ENCODE measurements at places on chromosomes 13 and 19.
A peak's percentile ranks its signal among the peaks of the same experiment; 100 is the strongest.

GRCh38 chr19:29084266-29084665 lies 128.7 kb downstream of the UQCRFS1 start:
- DNase-seq: no peak

DNA sequence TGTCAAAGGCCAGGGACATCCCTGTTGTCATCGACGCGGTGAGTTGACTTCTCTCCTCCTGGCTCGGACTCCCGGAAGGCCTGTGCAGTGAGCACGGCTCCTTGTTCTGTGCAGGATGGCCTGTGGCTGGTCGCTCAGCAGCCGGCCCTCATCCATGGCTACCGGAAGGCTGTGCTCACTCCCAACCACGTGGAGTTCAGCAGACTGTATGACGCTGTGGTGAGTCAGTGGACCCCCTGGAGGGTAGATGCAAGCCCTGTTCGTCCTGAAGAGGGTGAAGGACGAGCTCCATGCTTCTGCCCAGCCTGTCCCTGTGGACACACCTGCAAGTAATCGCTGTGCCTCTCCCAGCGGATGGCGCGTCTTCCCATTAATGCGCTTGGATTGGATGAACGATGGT lies 19.2 kb downstream of the NAXD start:
- DNase-seq: peak; percentile 35

DNA sequence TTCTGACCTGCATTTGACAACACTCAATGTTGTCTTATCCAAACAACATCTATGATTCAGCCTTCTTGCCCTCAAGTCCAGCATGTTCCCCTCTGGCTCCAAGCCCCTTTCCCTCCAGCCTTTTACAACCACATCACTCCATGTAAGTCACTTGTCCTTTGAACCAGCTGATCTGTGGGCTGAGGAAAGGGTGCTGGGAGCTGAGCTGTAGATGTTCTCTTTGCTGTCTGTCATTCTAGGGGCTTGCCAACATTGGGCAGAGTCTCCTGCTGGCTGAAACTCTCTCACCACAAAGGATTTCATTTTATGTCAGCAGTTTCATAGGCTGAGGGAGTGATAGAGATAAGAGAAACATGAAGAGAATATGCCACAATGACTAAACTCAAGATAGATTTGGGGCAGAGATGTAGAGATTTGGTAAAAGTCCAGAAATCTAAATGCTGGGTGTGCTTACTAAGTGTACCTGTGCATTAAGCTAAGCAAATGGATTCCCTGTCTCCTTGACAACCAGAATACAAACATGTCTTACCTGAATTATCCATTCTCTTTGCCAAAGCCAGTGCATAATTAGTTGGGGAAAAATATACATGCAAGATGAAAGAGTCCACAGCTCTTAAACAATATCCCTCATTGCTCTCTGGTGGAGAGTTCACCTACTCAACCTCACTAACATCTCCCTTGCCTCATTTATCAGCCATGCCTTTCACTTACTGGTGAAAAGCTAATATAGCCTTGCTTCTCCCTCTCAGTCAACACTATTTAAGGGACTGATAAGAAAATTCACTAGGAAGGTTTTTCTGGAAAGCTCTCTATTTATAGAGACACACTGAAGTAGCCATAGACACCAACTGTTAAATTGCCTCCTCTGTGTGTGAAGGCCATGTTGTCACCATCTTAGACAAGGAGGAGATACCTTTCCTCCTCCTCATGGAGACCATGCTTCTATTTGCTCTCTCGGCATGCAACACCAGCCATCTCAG lies 175.5 kb upstream of the SERP2 start:
- no peak for DNase-seq

DNA sequence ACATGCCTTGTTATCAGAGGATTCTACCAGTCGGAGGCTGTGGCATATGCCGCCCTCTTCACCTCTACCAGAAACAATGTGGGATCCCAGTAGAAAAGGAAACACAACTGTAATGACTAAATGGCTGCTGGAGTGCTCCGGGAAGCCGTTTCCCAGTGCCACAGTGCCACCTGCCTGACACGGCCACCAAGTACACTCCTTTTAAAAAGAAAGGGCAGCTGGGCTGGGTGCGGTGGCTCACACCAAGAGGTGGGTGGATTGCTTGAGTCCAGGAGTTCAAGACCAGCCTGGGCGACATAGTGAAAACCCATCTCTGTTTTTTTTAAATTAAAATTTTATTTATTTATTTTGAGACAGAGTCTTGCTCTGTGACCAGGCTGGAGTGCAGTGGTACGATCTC lies 67.3 kb downstream of the TRPM4 start:
- no peak for DNase-seq

GRCh38 chr19:8858260-8858659 lies 26.1 kb downstream of the MBD3L1 start:
- no peak for DNase-seq

DNA sequence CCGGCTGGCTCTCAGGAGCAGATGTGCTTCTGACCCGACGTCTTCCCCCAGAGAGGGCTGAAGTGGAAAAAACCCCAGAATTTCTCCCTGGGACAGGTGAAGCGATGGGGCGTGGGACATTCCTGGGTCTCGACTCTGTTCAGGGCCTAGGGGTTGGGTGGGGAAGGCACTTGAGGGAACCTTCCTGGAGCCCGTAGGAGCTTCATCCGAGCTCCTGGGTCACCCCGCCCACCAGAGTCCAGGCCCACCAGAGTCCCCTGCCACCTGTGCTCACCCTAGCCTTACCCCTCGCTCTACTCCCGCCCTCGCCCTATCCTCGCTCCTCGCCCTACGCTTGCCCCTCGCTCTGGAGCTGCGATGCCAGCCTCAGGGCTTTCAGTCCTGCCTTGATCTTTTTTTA lies 23.2 kb downstream of the EPN1 start:
- DNase-seq: no peak

DNA sequence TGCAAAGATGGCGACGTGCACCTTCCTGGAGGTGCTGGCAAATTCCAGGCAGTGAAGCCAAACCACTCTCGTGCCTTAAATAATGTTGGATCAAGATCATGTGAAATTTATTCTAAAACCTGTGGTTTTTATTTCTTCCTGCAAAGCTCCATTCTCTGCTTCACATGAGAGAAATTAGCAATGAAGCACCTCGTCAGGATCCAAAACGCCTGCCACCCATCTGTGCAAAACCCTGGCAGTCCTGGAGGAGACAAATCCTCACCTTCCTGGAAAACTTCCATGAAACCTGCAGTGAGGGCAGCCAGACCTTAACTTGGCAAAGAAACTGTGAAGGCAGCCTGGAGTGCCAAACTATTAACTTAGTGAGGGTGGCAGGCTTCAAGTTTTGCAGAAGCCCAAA lies 47.6 kb downstream of the CHST8 start:
- DNase-seq: no peak

GRCh38 chr19:55257461-55258420 lies 1.1 kb downstream of the PPP6R1 start:
- no peak for DNase-seq

DNA sequence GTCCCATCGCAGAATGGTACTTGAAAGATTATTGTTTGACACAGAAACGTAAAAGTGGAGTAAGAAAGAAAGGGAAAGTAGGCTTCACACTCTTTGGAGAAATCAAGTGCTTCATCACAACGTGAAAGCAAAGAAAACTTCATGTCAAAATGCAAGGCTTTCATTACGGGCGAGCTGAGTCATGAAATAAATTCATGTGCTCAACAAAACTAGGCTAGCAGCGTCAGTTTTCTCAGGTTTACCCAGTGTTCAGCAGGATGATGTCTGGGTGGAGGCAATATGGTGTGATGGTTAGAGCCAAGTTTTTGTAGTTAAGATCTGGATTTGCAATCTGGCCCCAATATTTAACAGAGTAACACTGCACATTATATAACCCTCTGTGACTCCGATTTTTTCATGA lies 128.0 kb downstream of the TRPC4 start:
- DNase-seq: no peak

- no peak for DNase-seq
These were observed 7.0 kb upstream of the CDC42EP5 start for GRCh38 chr19:54480051-54480450.

DNA sequence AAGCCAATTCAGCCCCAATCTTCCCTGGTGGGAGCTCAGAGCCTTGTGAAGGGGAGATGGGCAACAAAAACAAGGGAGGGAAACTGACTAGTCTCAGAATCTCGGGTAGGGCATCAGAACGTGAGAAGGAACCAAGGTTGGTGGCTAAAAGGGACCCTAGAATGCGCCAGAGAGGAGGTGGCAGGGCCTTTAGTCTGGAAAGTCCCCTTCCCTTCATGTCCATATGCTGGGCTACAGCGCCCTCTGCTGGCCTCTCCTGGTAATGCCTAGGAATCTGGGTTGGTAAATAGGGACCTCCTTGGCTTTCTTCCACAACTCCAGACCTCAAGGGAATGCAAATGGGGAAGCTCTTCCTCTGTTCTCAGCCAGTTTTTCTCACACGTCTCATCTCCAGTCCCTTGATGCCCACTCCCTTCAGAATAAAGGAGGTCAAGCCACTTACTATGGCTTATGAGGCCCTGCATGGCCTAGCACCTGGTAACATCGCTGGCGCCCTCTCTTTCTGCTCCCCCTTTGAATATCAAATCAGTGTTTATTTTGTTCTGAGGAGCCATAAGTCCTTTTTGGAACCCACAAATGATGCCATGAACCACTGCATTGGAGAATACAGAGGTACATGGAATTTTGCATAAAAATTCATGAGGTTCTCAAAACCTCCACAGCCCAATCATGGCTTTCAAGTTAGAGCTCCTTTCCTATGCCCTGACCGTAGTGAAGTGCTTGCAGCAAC lies 1.4 kb upstream of the CCDC97 start:
- DNase-seq: peak; percentile 85

GRCh38 chr13:102651892-102652291 lies 43.0 kb downstream of the METTL21C start:
- peak; percentile 6 for DNase-seq

DNA sequence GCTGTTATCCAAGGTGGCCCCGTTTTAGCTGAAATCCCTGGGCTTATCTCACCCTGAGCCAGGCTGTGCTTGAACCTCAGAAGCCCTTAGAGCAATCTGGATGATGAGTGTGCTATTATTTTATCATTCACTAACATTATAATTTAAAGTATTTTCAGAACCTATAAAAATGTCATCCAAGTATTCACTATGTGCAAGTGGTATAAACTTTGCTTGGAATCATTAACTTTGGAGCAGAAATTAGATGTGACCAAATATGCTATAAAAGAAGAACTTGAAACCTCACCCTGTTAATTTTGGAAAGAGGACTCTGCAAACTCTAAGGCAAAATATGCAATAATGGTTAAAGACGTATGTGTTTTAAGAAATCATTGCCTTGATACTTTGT lies 147.5 kb downstream of the USP12 start:
- DNase-seq: no peak

GRCh38 chr13:71774863-71775262 lies 92.1 kb downstream of the DACH1 start:
- DNase-seq: no peak

- no peak for DNase-seq
These were observed 160.5 kb downstream of the TM9SF2 start for GRCh38 chr13:99661791-99662190.

DNA sequence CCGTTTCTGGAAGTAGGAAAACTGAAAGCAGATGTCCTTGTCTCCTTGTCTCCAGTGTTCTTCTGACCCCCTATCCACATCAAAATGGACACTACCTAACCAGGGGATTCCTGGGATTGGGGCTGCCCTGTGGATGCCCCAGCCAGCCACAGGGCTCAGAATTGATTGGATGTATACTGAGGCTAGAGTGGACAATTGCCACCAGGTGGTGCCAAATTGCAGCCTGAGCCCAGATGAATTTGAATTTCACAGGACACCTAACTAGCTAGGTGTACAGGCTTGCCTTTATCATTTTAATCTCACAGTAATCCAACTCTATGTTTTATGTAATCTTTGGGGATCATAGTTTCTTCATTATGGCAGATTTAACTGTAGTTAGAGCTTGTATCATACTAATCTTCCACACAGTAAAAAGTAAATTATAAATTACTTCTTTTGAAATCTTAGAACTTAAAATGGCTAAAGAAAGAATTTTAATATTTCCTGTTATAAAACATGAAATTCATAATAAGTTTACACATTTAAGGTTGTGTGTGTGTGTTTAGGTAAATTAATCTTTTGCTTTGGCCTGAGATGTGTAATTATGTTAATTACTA lies 58.0 kb downstream of the PIBF1 start:
- peak; percentile 14 for DNase-seq

DNA sequence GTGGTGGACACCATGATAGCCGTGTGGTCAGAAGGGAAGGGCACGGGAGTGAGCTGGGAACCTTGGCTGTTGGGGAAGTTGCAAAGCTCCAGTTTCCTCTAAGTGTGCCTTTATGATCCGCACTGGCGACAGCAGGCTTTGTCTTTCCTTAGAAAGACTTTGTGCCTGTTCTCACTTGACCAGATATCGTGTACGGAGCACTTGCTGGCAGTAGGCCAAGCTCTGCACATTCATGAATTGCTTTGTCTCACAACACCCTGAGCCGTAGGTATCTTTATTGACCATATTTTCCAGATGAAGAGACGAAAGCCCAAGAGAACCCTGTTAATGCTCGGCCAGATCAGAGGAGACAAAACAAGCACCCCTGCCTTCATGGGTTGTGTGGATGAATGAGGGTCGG lies 15.1 kb downstream of the CUL4A start:
- no peak for DNase-seq

- no peak for DNase-seq
These were observed 405.7 kb upstream of the SLC10A2 start for GRCh38 chr13:103471896-103472295.

- DNase-seq: no peak
These were observed 40.3 kb downstream of the MPHOSPH8 start for GRCh38 chr13:19673473-19674430.

DNA sequence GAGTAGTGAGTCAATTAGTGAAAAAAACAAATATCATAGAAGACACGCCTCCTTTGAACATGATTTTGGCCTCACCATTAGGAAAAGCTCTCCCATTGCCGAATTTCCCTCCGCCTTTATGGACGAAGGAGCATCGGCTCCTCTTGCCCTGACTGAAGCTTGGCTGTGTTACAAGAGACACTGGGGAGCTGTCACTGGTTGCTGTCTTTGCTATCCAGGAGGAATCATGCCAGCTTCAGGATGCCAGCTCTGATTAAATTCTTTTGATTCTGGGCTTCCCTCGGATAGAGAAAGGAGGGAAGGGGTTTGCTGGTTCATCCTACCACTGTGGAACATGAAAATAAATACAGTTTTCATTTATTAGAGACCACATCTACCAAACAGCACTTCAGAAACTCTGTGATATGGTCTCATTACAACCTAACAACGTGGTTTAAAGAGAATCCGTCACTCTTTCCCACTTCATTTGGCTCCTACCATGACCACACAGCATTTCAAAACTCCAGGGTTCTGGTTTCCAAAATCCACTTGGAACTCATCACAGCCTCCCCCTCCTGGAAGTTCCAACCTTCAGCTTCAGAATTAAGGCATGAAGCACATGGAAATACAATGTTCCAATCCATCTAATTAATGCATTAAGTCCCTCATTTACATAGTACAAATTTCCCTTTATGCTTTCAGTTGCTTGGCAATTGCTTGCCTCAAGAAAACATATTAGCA lies 446.0 kb downstream of the EFNB2 start:
- no peak for DNase-seq

GRCh38 chr19:35015954-35016351 lies 14.3 kb upstream of the SCN1B start:
- DNase-seq: no peak

Measured in HFF-Myc (cell line).